DMS79 (cell line): ENCODE measurements at places on chromosomes 4 and X.
A peak's percentile ranks its signal among the peaks of the same experiment; 100 is the strongest.

GRCh38 chr4:11912886-11913285, 484.2 kb upstream of the HS3ST1 start:
- no peak for DNase-seq

- no peak for DNase-seq
Observed at GRCh38 chr4:3302786-3303564, 10.2 kb downstream of the RGS12 start.

DNA sequence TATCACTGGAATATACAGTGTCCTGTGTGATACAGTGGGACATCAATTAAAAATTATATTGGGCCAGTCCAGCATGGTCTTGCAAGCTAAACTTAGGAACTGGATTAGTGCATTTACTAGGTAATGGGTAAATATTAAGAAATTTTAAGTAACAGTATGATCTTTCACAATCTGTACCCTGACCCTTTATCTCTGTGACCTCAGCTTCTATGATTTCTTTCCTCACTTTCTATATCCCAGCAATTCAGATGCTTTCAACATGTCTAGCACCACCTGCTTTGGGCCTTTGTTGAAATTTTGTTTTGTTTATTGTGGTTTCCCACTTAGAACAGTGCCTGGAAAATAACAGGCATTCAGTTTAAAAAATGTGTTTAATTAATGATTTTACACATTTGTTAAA, 2295.4 kb downstream of the ARAP2 start:
- no peak for DNase-seq

DNA sequence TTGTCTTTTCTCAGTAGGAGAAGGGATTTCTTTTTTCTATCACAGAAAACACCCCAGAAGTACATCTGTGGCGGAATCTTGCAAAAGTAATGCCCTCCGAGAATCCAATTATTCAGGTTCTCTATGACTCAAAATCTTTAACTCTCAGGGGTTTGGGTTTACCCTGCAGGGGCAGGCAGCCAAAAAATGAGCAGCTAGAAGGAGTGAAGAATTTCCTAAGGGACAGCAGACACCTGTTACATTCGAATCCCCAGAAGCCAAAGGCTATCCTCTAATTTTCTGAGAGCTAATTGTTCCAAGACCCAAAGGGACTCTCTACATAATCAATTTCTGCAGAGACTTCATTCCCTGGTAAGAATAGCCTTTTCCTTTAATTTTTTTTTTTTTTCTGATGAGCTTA, 27.5 kb upstream of the CBR4 start:
- no peak for DNase-seq

DNA sequence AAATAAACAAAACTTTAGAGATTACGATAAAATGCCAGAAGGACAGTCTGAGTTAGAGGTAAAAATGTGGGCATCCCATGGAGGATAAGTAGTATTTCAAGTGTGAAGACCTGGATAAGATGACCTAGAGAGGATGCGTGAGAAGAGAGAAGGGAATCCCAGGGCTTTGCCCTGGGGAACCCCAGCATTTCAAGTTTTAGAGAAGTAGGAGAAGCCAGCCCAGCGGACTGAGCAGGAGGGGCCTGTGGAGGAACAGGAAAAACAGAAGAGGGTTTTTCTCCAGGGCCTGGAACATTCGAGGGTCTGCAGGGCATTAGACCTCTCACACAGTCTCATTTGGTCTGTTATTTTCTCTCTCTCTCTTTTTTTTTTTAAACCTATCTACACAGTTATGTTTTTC, 2.9 kb upstream of the CFP start:
- DNase-seq = no peak

DNA sequence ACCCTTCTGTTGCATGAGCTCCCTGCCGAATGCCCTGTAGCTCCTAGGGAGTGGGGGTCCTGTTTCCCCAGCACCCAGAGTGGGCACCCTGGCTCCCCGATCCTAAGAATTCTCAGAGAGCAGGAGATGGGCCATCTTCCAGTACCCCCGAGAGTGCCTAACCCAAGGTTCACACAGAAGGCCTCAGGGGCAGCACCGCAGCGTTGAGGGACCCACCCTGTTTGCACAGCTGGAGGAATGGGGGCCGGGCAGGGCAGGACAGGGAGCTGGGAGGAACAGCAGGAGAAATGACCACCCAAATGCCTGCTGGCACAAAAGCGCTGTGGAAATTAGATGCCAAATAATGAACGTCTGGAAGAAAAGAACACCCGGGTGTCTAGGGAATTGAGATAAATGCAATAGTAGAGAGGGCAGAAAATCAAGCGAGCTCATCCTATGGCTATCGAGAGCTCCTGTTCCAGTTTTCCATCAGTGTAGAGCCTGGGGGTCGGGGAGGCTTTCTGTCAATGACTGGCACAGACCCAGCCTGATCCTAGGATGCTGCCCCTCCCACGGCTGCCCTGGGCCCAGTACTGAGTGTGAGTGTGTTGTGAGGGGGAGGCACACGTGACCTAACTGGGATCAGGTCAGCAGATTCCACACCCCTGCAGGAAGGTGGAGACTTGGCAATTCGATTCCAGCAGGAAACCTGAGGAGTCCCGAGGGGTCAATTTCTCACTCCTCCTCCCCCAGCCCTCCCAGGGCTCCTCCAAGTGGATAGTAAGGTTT, 25.7 kb downstream of the SEPTIN6 start:
- no peak for DNase-seq

- no peak for DNase-seq
Observed at GRCh38 chrX:65920620-65921019, 119.3 kb downstream of the VSIG4 start.

- no peak for DNase-seq
Observed at GRCh38 chrX:50913520-50913919, 3.0 kb downstream of the BMP15 start.

DNA sequence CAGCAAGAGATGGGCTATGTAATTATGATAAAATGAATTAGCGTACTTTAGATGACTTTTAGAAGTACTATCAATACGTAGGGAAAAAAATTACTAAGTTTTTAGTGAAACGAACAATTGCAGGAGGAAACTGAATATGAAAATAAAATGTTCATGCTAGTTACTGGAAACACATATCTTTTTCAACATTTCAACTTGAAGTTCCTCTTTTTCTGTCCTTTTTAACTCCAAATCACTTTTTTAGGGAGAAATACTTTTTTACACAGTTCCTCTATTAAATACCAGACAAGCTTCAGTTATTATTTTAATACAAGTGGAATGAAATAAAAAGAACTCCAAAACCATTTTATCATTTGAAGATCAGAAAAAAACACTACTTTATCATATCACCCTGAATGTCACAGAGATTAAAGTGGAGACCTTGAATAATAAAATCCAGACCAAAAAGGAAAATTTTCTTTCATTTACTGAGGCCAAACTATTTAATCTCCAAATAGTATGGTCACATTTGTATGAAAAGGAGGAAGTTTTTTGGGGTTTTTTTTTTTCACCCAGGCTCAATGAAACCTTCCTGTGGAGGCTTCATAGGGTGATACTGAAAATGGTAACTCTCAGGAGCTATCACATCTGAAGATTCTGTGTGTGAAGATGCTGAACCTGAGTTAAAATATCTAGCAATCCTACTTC, 306.2 kb downstream of the INPP4B start:
- DNase-seq = no peak

DNA sequence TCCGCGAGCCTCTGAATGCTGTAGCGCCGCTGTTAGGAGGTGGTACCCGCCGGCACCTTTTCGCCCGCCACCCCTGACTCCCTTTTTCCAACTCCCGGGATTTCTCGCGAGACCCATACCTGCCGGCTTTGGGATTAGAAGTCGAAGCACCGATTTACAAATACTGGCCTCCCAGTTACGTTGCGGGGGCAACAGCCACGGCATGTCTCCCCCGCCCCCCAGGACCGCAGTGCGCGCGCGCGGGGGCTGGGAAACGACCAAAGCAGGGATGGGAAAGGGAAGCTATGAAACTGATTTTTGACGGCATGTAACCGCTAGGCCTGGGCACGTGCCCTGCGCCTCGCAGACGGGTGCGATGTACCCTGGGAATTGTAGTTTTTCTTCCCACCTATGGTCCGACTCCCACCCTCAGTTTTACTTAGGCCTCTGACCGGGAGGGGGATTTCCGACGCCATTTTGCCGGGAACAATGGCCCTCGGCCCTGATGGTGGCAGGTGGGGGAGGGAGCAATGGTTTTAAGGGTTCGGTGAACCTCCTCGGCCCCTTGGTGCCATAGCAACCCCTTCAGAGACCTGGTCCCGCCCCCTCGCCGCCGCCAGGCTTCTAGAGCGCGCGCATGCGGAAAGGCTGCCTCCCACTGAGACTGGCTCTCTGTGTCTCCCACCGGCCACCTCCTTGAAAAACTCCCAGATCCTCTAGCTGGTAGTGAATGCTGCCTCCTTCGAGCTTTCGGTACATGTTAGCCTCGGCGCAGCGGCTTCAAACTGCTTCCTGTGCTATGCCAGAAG, 772 bp upstream of the WNK3 start:
- peak; percentile 87 for DNase-seq

- no peak for DNase-seq
Observed at GRCh38 chrX:44173219-44173618, 170.3 kb downstream of the EFHC2 start.

DNA sequence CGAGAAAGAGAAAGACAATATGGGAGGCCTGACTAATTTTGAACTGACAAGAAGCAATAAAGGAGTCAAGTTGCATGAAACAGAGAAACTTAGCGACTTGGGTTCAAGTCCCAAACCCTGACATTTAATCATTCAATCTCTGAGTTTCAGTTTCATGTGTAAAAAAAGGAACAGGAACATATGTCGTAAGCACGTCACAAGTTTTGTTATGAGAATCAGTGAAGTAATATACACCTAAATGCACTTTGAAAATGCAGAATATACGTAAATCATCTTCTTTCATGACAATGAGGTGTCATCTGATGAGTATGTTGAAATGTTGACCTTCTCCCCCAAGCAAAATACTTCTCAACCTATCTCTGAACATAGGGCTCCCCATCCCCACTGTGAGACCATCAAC, 10.4 kb downstream of the ACOT9 start:
- DNase-seq = no peak

DNA sequence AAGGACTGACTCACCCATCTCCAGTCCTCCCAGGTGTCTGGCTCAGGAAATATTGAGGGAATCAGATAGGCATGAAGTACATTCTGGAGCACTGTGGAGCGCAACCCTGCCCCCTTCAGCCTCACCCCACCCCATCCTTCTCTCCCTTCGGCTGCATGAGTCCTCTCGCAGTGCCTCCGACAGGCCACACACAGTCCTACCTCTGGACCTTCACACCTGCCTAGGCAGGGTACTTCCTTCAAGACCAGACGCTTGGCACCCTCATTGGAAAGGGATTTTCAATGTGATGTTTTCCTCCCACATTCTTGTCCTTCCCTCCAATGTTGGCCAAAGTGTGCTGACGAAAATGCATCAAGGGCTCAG, 26.8 kb upstream of the PPP2R2C start:
- no peak for DNase-seq

- no peak for DNase-seq
Observed at GRCh38 chr4:75056277-75056676, 123.4 kb downstream of the PARM1 start.

- peak; percentile 29 for DNase-seq
Observed at GRCh38 chr4:7805533-7806337, 133.9 kb downstream of the AFAP1 start.

GRCh38 chr4:182143086-182143821, 99.9 kb upstream of the TENM3 start:
- DNase-seq = no peak

- DNase-seq = no peak
Observed at GRCh38 chr4:6953751-6954380, 44.2 kb downstream of the TBC1D14 start.

- DNase-seq = no peak
Observed at GRCh38 chrX:97452283-97452682, 568.6 kb downstream of the RPA4 start.

- DNase-seq = no peak
Observed at GRCh38 chr4:186924723-186925122, 201.1 kb upstream of the FAT1 start.

DNA sequence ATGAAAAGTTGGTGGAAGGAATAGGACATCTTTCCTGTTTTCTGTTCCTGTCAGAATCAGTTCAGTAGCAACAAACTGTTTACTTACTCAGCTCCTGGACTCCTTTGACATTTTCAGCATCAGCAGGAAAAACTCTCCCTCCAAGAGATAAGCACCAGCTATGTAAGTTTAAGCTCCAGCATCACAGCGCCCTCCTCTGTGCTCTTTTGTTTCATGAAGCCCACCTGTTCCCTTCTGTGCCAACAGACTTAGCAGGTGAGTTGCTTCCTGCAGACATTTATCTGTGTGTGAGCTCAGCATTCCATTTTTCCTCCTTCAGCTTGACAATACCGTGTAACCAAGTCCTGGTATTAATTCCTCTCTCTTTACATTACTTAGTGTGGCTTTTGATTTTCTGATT, 644.1 kb upstream of the AGA start:
- no peak for DNase-seq

GRCh38 chr4:74631338-74631737, 163.0 kb downstream of the BTC start:
- no peak for DNase-seq

GRCh38 chr4:78756776-78757175, 19.4 kb upstream of the BMP2K start:
- DNase-seq = no peak

DNA sequence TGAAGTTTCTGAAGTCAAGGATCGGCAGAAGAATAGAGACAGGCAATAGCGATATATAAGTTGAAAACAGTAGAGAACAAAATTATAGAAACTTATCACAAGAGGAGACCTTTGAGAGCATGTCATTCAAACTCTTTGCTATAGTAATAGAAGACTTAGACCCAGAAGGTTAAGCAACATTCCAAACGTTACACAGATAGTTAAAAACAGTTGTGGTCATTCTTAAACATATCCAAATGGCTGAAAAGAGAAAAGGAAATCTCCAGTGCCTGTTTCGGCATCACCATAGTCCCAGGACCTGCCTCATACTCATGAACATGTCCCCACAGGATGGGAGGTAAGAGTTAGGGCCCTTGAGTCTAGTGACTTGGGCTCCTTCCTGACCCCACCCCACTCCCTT, 258.1 kb upstream of the NOCT start:
- DNase-seq = no peak

DNA sequence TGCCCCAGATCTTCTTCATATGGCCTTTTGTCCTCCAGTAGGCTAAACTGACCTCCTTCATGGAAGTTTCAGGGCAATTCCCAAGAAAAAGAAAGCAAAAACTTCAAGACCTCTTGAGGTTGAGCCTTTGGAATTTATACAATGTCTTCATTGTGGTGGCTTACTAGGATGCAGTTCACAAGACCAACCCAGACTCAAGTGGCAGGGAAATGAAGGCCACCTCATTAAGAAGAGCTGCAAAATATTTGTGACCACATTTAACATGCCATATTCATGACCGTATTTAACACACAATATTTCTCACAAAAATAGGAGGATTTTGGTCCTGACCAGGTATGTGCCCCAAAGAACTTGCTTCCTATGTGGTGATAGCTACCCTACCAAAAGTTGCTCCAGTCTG, 605.5 kb upstream of the PITX2 start:
- no peak for DNase-seq

- no peak for DNase-seq
Observed at GRCh38 chr4:176309046-176309445, 10.7 kb upstream of the SPCS3 start.

- DNase-seq = no peak
Observed at GRCh38 chr4:172708184-172708583, 460.4 kb upstream of the GALNT7 start.
